ENCODE measurements at places on chromosomes 16 and 17.

DNA sequence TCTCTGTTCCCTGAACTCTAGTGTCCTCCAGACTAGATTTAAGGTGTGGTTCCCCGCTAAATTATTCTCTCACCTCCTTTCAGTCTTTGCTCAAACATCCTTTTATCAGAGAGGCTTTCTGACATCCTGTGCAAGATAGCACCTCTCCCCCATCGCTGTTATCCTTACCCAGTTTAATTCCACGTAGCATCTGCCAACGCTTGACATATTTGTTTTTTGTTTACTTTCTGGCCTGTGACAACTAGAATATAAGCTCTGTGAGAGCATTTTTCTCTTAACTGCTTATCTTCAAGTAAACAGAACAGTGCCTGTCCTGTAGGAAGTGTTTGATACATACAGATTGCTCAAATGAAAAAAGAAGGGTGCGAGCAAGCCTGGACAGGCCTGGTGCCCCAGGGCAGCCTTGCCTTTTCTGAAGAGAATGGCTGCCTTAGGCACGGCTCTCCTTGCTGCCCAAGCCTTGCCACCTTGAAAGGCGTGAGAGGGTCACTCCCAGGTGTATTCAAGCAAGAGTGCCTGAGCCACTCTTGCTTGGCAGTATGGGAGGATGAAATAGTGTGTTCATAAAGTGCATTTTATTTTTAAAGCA, 9.7 kb downstream of the DYNLL2 start:
- no peak for DNase-seq
- no peaks in the 10 kb centered on the region for H3K4me1 ChIP-seq
- H3K4me3 ChIP-seq, result no peak overlapping the region
- H3K36me3 ChIP-seq, result peaks cover 32% of the 10 kb centered on the region
- H3K27me3 ChIP-seq, result no peaks in the 10 kb centered on the region
- no peak overlapping the region for H3K27ac ChIP-seq

DNA sequence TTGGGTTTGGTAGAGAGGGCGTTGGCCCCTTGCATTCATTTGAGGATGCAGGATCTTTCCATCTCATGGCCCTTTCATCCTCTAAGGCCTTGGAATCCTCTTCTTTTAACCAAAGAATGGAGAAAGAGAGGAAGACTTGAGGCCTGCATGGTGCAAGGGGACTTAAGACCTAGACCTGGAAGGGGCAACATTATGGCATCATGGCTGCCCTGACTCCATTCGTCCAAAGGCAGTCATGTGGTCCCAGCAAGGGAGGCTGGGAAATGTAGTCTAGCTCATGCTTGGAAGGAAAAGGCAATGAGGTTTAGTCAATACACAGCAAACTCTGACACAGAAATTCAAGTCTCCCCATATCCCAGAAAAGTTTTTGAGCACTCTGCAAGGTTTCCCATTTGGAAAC, 30.7 kb upstream of the CDRT4 start:
- H3K27ac ChIP-seq, result no peak overlapping the region
- H3K4me1 ChIP-seq, result peaks cover 9% of the 10 kb centered on the region
- H3K36me3 ChIP-seq, result no peaks in the 10 kb centered on the region

- no peak overlapping the region for H3K4me3 ChIP-seq
- H3K4me1 ChIP-seq, result peaks cover 21% of the 10 kb centered on the region
- H3K36me3 ChIP-seq, result no peaks in the 10 kb centered on the region
- H3K27ac ChIP-seq, result no peak overlapping the region
Measured at GRCh38 chr17:68622423-68622822, 21.3 kb upstream of the FAM20A start.

DNA sequence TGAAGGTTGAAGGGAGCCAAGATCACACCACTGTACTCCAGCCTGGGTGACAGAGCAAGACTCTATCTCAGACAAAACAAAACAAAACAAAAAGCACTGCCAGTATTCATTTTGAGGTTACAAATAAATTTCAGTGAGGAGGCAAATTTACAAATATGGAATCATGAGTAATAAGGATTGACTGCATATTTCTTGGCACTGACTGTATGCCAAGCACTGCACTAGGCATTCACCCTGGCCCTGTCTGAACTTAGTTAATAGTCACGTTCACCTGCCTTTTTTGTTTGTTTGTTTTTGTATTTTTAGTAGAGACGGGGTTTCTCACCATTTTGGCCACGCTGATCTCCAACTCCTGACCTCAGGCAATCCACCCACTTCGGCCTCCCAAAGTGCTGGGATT, 5.1 kb downstream of the LDAF1 start:
- peak; percentile 35 for DNase-seq
- 0 out of 2 replicates have a peak, but pooled peaks cover 3% of the 10 kb centered on the region for H3K36me3 ChIP-seq
- no peaks in the 10 kb centered on the region for H3K27me3 ChIP-seq
- H3K4me1 ChIP-seq, result peaks cover 34% of the 10 kb centered on the region
- H3K27ac ChIP-seq, result no peak overlapping the region
- H3K4me3 ChIP-seq, result no peak overlapping the region

GRCh38 chr17:7992924-7993323, 9.5 kb upstream of the GUCY2D start:
- DNase-seq, result no peak
- H3K4me3 ChIP-seq, result no peak overlapping the region
- no peak overlapping the region for H3K27ac ChIP-seq
- H3K36me3 ChIP-seq, result no peaks in the 10 kb centered on the region
- H3K27me3 ChIP-seq, result no peaks in the 10 kb centered on the region

DNA sequence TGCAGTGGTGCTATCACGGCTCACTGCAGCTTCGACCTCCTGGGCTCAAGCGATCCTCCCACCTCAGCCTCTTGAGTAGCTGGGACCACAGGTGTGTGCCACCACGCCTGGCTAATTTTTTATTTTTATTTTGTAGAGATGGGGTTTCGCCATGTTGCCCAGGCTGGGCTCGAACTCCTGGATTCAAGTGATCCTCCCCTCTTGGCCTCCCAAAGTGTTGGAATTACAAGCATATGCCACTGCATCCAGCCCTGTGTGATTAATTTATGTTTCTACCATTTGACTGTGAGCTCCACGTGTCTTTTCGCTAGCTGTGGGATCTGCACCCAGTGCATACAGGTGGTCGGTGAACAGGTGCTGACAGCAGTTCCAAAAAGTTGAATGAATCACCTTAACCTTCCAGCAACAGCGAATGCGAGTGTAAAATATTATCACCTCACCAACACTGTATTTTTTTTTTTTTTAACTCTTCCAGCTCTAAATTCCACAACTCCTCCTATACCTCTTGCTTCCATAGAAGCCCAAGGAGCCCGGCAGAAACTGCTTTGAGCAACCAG, 484 bp upstream of the NUDT7 start:
- DNase-seq, result no peak
- no peak overlapping the region for H3K27ac ChIP-seq
- H3K36me3 ChIP-seq, result no peaks in the 10 kb centered on the region
- no peaks in the 10 kb centered on the region for H3K27me3 ChIP-seq
